ENCODE measurements at places on chromosomes 4 and X.
A peak's percentile ranks its signal among the peaks of the same experiment; 100 is the strongest.

GRCh38 chr4:154414796-154415195 lies 76.8 kb downstream of the DCHS2 start:
- DNase-seq = no peak

- DNase-seq = no peak
These were observed 130.0 kb downstream of the CPZ start for GRCh38 chr4:8722556-8722955.

DNA sequence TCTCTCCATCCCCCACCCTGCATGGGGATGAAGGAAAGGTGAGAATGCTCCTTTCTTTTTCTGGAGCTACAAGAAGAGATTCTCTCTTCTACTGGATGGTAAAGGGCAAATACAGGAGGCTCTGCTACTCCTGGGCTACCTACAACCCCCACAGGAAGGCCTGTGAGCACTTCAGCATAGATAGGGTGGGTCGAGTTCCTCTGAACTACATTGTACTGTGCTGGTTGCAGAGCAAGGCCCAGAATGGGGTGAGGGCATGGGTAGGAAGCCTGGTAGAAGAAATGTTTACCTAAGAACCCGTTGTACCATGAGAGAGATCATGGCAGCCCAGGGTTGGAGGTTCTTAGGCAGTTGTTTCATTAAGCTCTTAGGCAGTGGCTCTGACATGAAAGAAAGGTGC lies 510.4 kb downstream of the MID1IP1 start:
- DNase-seq = no peak

GRCh38 chrX:155070663-155070974 lies 317 bp downstream of the CMC4 start:
- no peak for DNase-seq

DNA sequence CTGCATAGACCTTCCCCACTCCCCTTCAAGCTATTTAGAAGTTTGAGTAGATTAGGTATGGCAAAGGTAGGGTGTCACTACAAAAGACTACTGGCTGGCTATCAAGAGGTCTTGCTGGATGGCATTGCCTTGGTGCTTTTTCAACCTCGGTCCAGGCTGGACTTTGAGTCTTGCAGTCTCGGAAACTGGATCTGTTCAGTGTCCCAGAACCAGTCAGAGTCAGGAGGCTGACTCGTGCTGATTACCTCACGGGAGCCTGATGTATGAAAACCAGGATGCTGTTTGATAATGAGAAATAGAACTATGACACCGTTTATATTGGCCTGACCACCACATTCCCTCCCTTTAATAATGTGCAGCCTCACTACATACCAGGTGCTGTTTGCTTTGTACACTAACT lies 2.7 kb upstream of the PHKA1 start:
- no peak for DNase-seq

DNA sequence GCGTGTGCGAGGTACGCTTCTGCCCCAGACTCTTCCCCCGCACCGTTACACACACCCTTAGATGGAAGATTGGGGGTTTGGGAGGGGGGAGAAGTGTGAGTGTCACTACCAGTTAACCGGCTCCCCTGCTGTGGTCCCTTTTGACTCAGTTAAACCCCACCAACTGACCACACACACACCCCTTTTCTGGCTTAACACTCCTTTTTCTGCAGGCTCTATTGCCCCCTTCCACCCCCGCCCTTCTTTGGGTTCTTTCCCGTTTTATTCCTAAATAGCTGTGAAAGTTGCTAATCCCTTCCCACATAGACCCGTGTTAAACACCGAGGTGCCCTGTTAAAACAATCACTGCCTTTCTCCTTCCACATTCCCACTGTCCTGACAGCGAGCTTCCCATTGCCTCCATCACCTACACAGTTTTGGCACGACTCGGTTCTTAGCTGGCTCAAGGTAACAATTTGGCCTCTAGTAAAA lies 3.7 kb upstream of the NR3C2 start:
- no peak for DNase-seq

DNA sequence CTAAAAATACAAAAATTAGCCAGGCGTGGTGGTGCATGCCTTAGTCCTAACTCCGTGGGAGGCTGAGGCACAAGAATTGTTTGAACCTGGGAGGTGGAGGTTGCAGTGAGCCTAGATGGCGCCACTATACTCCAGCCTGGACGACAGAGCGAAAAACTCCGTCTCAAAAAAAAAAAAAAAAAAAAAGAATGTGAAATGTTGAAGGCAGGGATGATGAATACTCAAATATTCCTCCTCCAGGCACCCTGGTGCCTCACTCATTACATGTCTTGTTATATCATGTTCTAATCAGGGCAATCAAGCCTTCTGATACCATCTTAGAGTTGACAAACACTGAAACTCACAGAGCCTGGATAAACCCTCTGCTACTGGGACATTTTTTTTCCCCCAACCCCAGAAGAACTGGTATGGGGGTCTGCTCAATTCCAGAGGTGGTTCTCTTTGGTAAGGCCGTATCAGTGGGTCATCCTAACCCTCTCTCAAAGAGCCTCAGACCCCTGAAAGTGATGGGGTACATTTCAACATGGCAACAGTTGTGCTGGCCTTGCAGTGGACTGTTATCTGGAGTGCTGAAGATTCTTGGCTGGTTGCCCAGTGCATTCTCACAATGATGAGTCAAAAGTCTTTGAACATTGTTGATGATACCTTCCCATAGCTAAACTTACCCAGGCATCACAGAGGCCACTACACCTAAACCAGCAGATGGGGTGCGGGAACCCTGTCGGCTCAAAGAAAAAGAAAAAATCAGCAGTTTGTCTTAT lies 2.4 kb upstream of the SH3KBP1 start:
- no peak for DNase-seq

GRCh38 chrX:12949927-12950656 lies 24.8 kb upstream of the TMSB4X start:
- DNase-seq = peak; percentile 92

DNA sequence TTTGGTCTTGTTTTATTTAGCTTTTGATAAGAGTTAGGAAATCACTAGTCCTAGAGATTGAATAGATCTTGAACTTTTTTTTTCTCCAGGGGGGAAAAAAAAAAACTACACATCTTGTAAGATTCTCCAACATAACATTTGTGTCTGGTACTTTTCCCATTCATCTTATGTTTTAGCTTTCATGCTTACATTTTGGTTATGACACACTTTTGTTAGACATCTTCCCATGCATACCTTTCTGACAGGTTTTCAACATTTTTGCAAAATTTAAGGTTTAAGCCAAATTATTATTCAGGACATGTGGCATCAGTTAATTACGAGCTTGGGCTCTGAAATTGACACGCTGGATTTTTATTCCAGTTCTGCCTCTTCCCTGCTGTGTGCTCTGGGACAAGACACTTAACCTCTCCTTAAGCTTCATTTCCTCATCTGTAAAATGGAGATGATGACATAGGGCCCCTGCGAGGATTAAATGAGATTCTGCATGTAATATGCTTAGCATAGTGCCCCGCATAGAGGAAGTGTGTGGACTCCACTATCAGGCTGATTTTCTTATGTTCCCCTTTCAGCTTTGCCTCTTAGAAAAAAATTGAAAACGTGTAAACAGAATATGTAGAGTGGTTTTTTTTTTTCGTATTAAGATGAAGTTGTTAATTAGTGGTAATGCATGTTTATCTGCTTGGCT lies 5.3 kb downstream of the KIT start:
- no peak for DNase-seq

DNA sequence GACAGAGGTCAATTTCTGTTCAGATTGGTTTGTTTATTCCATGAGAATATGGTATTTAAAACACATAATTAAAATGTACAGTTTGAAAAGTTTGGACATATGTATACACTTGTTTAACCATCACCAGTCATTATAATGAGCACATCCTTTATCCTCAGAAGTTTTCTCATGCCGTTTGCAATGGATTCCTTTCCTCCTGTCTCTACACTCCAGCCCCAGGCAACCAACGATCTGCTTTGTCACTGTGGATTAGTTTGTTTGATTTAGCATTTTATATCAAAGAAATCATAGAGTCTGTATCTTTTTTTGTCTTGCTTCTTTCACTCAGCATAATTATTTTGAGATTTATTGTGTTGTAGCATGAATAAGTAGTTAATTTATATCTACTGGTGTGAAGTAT lies 243.0 kb upstream of the TRAM1L1 start:
- no peak for DNase-seq

- DNase-seq = peak; percentile 14
These were observed 6.2 kb downstream of the ARFIP1 start for GRCh38 chr4:152785639-152786615.

GRCh38 chr4:39278476-39278875 lies 87.7 kb downstream of the RFC1 start:
- DNase-seq = no peak

- DNase-seq = no peak
These were observed 399.0 kb downstream of the PABPC4L start for GRCh38 chr4:133802359-133803140.

DNA sequence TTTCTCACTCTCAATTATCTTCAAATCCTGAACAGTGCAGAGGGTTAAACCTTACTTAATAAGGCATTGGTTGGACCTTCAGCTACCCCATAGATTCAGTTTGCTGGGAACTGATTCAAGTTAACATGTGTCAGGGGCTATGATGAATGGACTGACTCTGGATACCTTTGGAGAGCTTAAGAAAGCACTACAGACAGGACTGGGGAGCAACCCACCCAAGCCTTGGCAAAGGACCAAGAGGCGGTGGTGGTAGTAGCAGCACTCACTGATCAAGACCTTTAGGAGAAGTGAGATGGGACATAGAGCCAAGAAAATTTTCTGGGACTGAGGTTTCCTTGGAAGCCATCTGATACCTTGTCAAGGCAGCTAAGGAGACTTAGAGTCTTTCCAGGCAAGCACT lies 43.0 kb upstream of the TAPT1 start:
- no peak for DNase-seq

DNA sequence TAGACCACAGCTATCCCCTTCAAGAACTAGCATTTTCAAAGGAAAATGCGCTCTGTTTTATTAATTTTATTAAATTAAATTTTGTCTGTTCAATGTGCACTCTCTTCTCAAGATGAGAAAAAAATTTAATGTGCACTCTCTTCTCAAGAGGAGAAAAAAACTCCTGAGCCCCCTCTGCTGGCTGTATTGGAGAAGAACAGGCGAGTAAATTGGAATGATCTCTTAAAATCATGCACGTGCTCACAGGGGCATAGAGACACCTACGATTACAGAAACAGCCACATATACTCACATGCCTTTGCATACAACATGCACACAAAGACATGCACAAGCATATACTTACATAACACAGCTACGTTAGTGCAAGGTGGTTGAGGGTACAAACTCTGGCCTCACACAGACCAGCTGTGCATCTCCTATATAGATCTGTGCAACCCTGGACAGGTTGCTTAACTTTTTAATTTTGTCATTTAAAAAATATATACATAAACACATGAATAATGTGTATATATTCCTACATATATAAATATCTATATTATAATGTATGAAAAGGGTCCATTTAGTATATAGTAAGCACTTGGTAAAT lies 176.2 kb upstream of the CXorf66 start:
- peak; percentile 54 for DNase-seq

DNA sequence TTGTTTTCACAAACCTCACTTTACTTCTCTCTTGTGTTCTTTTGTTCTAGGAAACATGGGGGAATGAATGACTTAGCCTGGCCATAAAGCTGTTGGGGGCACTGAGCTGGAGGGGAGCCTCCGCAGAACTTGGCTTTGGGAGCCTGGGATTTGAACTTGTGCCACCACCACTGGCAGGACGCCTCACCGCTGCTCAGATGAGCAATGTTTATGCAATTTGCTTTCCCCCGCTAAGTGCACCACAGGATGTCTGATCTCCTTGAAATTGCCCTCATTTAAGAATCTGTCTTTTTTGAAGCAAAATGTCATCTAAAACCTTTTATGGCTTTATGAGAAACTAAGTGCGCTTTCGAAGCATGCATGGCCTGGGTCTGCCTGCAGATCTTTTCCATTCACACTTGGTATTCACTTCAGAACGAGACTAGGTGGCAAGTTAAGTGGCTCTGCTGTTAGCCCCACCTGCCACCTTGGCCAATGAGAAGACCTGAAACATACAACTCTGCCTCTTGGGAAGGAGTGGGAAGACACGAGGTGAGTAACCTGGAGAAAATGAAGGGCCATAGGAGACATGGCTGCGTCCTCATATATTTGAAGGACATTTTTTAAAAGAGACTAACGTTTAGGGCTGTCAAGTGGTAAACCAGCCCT lies 119.3 kb downstream of the LDB2 start:
- no peak for DNase-seq

- no peak for DNase-seq
These were observed 1251.6 kb upstream of the AGA start for GRCh38 chr4:178693816-178694215.

- no peak for DNase-seq
These were observed 502.6 kb upstream of the TECRL start for GRCh38 chr4:64911846-64912245.

GRCh38 chr4:174669270-174669669 lies 147.0 kb upstream of the HPGD start:
- DNase-seq = no peak

GRCh38 chrX:140507223-140507981 lies 2.5 kb upstream of the SOX3 start:
- DNase-seq = no peak

DNA sequence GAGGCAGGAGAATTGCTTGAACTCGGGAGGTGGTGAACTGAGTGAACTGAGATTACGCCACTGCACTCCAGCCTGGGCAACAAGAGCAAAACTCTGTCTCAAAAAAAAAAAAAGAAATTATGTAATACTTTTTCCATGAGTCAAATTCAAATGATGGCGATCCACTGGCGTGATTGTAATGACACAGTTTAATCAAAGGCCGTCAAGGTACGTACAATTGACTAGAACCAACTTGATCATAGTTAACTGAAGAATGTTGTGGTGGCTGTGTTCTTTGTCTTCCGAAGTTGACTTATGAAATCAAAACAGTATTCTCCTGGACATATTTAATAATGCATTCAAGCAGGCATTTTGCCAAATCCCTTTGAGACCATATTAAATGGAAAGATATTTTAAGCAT lies 318.6 kb upstream of the FAT1 start:
- no peak for DNase-seq

DNA sequence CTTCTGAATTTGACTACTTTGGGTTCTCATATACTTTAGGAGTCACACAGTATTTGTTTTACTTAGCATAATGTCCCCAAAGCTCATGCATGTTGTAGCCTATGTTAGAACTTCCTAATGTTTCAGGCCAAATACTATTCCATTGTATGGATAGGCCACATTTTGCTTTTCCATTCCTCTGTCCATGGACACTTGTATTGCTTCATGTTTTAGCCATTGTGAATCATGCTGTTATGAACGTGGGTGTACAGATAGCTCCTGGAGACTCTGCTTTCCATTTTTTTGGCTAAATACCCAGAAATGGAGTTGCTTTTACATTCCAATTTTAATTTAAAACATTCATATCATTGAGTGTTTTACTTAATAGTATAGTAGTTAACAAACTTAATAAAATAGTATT lies 54.5 kb downstream of the HTT start:
- no peak for DNase-seq

DNA sequence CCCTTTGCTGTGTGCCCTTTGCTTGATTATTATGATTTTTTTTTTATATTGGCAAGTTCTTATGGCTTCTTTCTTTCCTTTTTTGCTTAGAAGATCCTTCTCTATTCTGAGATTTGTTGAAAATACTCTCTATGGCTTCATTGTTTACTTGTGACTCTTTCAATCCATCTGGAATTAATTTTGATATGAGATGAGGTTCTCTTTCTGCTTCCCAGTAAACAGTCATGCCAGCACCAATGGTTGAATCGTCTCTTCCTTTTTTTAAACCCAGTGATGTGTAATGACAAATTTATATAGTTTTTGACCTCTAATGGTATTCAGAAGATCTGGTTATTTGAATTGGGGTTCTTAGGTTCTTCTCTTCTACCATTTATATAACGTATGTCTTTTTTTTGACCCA lies 121.8 kb downstream of the ARHGAP10 start:
- DNase-seq = no peak

GRCh38 chr4:153905231-153905630 lies 116.3 kb upstream of the SFRP2 start:
- no peak for DNase-seq

Data from NAMALWA (cell line).